Mammary microvascular endothelial cell (primary cell): ENCODE measurements at places on chromosomes 5 and 9. TPM values are rescaled to one million over a fixed set of nuclear protein-coding genes. Genes with fewer than 3 reads are reported as not detected.

NTMT1 gene
- total RNA-seq: 44.7 and 54.1 TPM in 2 replicates

BHMT gene
- not detected in 2 replicates for total RNA-seq

CCDC112 gene
- 5.8 and 6.9 TPM in 2 replicates for total RNA-seq

RASGRF2 gene
- 38.2 and 43.9 TPM in 2 replicates for total RNA-seq

RASEF gene
- under 0.01 TPM in 1 of 2 replicates, not detected in the other for total RNA-seq

POLR3G gene
- total RNA-seq: 16.7 and 21.2 TPM in 2 replicates

PCDHGB2 gene
- 2.9 and 3.3 TPM in 2 replicates for total RNA-seq

GOLGA1 gene
- total RNA-seq: 11.9 and 17.7 TPM in 2 replicates

HSD17B3 gene
- not detected in 2 replicates for total RNA-seq
